Left colon (tissue), 2 donors: ENCODE measurements at places on chromosomes 3 and 15. TPM values are rescaled to one million over a fixed set of nuclear protein-coding genes. Genes with fewer than 3 reads are reported as not detected.

- DNase-seq, result peak; percentile 59
Measured at GRCh38 chr15:47717036-47717612, at the start of gene SEMA6D. TSS of gene SEMA6D (plus strand) at chr15:47717505. CDS start at chr15:47759799, 42,294 bp downstream.

DNA sequence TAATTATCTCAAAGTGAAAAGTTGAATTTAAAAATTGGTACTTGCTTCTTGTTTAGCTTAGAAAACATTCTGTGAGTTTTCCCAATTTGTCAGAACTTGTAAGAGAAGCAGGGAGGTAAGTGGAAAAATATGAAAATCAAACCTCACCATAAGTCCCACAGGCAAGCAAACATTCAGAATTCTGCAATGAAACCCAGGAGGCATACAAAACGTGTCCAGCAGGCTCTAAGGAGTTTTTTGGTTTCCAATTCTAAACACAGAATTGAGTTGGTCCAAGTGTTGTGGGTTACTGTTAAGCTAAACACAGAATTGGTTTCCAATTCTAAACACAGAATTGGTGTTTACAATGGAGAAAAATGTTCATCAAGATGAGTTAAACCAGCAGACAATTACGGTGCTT is 27.1 kb upstream of the ACKR4 start:
- no peak for DNase-seq

DNA sequence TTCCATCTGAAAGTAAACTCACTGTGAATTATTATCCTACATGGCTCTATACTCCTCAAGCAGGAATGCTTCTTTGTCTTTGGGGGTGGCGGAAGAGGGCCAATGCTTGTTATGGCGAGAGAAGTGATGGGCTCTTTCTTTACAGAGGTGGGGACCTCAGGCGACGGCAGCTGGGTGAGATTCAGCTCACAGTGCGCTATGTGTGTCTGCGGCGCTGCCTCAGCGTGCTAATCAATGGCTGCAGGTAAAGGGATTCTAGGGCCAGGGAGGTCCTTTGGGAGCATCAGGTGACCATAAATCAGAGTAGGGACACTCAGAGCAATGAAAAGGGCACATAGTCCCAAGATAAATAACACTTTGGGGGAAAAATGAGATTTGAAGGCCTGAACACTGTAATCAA is 39.0 kb downstream of the ESYT3 start:
- no peak for DNase-seq

- DNase-seq, result no peak
Measured at GRCh38 chr3:20100151-20100550, 59.9 kb downstream of the KAT2B start.

GRCh38 chr15:88684345-88684744 is 45.5 kb downstream of the ISG20 start:
- no peak for DNase-seq

DNA sequence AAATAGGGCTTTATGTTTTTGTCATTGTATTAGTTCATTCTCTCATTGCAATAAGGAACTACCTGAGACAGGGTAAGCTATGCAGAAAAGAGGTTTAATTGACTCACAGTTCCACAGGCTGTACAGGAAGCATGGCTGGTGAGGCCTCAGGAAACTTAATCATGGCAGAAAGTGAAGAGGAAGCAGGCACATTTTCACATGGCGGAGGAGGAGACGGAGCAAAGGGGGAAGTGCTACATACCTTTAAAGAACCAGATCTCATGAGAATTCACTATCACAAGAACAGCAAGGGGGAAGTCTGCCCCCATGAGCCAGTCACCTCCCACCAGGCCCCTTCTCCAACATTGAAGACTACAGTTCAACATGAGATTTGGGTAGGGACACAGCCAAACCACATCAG is 25.6 kb downstream of the CEP63 start:
- no peak for DNase-seq

- no peak for DNase-seq
Measured at GRCh38 chr3:119237299-119237698, 3.4 kb downstream of the B4GALT4 start.

GRCh38 chr3:53850895-53851294 is 4.5 kb downstream of the IL17RB start:
- DNase-seq, result no peak

DNA sequence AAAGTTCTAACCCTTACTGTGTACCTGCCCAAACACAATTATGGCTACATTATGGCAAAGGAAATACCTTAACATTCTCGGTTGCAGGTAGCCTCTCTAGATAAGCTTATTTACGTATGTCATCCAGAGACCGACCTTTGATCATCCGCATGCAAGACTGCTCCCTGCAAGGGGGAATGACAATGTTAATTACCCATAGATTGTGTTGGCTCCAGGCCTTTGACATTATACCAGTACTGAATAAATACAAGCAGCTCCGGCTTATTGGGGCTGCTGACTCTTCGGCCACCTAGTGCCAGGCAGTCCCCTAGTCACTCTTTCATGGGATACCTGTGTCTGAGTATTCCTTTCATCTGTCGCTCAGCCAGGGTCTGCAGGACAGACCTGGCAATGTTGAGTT is 223.5 kb downstream of the DTWD1 start:
- DNase-seq, result peak; percentile 60

DNA sequence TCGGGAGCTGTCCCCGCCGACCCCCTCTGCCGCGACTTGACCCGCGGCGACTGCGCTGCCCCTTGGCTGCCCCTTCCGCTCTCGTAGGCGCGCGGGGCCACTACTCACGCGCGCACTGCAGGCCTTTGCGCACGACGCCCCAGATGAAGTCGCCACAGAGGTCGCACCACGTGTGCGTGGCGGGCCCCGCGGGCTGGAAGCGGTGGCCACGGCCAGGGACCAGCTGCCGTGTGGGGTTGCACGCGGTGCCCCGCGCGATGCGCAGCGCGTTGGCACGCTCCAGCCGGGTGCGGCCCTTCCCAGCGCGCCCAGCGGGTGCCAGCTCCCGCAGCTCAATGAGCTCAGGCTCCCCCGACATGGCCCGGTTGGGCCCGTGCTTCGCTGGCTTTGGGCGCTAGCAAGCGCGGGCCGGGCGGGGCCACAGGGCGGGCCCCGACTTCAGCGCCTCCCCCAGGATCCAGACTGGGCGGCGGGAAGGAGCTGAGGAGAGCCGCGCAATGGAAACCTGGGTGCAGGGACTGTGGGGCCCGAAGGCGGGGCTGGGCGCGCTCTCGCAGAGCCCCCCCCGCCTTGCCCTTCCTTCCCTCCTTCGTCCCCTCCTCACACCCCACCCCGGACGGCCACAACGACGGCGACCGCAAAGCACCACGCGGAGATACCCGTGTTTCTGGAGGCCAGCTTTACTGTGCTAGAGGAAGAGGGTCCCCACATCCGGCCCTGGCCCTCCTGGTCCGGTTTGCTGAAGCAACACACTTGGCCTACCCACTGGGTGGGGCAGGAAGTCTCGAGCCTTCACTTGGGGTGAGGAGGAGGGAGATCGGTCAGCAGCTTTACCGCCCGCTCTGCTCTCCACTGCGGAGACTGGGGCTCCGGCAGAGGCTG is at the start of gene RASSF1:
TSS of gene RASSF1 (minus strand) at position 389 of the 882 bp plus-strand sequence. CDS start at position 358, 31 bp downstream.
- DNase-seq, result peak; percentile 84

DNA sequence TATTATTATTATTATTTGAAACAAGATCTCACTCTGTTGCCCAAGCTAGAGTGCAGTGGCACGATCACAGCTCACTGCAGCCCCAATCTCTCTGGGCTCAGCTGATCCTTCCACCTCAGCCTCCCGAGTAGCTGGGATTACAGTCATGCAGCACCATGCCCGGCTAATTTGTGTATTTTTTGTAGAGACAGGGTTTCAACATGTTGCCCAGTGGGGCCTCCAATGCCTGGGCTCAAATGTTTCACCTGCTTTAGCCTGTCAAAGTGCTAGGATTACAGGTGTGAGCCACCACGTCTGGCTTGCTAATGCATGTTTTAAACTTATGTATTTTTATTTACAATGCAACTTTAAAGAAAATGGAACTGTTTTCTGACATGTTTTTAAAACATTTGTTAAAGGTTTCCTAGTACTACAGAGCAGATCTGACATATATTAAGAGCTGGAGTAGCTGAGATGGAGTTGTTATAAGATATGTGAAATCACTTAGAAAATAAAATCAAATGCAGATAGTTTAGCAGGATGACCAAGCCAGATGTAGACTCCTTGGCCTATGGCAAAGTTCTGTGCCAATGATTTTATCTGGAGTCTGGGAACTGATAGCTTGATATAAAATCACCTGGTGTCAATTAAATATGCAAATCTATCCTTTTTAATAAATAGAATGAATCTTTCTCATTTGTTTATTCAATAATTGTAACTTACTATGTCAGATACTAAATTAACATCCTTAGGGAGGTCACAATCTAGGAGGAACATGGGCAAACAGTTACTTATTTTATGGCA is 310.1 kb upstream of the NAALADL2 start:
- no peak for DNase-seq

TRIM69 gene
- 15.7 TPM for total RNA-seq
